ENCODE measurements at places on chromosomes 11 and 22.
A peak's percentile ranks its signal among the peaks of the same experiment; 100 is the strongest.

DNA sequence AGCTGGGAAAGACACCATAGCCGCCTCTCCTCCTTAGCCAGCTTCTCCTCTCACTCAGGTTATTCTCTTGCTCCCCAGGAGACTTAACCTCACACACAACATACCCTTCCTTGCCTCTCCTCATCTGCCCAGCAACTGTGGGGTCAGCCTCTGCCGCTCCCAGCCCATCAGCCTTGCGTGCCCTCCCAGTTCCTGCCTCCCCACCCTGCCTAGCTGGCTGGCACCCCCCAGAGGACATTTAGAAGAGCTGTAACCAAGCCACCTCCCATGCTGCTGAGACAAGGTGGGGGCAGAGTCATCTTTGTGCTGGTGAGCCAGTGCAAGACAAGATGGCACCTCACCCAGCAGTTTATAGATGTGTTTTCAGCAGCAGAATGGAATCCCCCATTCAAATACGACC is 38.2 kb downstream of the TOM1 start:
- DNase-seq = no peak

- DNase-seq = peak; percentile 75
These were observed 27.7 kb downstream of the OR6Q1 start for GRCh38 chr11:58058276-58059006.

DNA sequence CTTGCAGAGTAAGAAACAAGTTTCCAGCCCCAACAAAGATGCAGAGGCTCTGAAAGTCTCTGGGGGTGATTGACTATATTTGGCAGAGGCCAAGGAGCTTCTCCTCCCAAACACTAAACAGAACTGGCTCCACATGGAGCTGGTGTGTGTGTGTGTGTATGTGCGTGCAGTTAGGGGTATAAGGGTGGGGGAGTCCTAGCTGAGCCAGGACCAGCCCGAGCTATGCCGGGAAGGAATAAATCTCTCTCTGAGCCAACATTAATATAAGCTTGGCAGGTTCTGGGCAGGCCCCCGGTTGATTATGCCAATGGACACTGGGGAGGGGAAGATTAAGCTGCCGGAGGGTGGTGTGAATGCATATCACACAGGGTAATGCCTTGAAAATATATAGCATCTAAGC is 324.2 kb downstream of the MIAT start:
- no peak for DNase-seq

GRCh38 chr22:48238966-48239365 is 1476.5 kb downstream of the TBC1D22A start:
- no peak for DNase-seq

GRCh38 chr11:83087035-83087434 is 15.3 kb upstream of the RAB30 start:
- DNase-seq = no peak

GRCh38 chr11:57634311-57634710 is 15.4 kb downstream of the YPEL4 start:
- DNase-seq = no peak

- DNase-seq = no peak
These were observed 22.8 kb upstream of the GCAT start for GRCh38 chr22:37784829-37785495.

DNA sequence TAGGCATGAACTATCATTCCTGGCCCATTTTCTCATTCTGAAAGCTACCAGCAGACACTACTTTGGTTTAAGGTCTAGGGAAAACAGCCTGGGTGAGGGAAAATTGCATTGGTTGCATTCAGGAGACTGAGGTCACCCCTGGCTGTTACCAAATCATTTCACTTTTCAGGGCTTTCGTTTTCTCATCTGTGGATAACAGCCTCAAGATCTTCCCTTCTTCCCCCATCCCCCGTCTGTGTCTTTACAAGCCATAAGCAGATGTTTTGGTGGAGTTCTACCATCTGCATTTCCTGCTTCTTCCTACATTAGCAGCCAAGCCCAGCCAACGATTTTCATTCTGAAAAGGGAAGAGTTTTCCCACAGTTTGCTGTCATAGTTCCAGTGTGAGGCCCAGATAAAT is 130.4 kb downstream of the HIPK3 start:
- DNase-seq = no peak

DNA sequence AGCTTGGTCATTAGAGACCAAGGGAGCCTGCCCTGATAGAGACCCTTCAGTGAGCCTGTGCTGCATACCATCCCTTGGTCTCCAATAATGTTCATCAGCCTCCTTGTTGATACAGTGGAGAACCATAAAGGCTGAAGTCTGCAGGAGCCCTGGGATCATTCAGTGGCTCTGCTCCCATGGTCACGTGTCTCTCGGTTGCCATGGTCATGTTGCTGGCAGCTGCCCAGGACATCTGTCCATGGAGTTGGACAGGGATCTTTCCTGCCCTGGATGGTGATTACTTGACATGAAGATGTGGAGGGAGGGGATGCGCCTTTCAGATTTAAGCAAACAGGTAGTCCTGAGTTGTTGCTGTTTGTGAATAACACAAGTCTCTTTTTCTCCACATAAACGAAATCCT is 38.2 kb downstream of the CYB5R2 start:
- DNase-seq = peak; percentile 11

GRCh38 chr11:130858215-130858614 is 58.1 kb downstream of the SNX19 start:
- no peak for DNase-seq

- DNase-seq = peak; percentile 71
These were observed 430 bp downstream of the DDX6 start for GRCh38 chr11:118790357-118791110.

- no peak for DNase-seq
These were observed 30.2 kb downstream of the UQCR10 start for GRCh38 chr22:29797351-29797750.

DNA sequence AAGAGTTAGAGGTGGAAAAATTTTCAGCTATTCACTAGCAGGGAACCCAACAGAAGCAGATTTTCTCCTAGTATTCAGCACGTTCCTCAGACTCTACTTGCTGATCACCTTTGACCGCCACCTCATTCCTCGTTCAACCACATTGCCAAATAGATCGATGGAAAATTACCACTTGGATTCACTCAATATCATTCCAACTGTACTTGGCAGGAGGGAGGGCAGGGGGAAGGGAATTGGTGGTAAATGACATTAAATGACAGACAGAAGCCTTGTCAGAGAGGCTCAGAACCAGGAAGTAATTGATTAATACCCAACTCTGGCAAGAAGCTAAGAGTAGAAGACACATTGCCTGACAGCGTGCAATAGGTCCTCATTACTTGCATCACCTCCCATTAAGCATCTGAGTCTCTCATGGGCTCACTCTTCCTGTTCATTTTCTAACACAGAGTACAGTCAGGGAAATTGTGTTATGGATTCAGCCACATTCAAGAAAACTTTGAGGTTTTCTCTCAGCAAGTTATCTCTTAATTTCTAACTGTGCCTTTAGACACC is 240.5 kb upstream of the FAT3 start:
- no peak for DNase-seq

- no peak for DNase-seq
These were observed 2.4 kb upstream of the MUC6 start for GRCh38 chr11:1038921-1039320.

- no peak for DNase-seq
These were observed 19.9 kb downstream of the KDM2A start for GRCh38 chr11:67138922-67139321.

- no peak for DNase-seq
These were observed 45.9 kb upstream of the ARFGAP3 start for GRCh38 chr22:42902875-42903510.

DNA sequence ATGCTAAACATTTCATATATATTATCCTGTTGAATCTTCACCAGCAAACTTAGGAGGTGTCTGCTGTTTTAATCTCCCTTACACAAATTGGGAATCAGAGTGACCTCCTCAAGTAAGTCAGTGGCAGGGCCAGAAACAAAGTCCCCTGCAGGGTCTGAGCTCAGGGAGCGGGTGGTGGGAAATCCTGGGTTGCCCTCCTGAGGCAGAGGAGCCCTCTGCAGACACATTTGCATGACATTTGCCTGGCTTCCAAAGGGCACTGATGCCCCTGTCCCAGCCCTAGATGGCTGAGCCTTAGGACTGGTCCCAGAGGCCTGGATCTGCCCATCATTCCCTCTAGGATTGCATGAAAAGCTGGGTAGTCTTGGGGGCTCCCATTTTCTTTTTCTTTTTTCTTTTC is 2.1 kb upstream of the INPP5J start:
- no peak for DNase-seq

DNA sequence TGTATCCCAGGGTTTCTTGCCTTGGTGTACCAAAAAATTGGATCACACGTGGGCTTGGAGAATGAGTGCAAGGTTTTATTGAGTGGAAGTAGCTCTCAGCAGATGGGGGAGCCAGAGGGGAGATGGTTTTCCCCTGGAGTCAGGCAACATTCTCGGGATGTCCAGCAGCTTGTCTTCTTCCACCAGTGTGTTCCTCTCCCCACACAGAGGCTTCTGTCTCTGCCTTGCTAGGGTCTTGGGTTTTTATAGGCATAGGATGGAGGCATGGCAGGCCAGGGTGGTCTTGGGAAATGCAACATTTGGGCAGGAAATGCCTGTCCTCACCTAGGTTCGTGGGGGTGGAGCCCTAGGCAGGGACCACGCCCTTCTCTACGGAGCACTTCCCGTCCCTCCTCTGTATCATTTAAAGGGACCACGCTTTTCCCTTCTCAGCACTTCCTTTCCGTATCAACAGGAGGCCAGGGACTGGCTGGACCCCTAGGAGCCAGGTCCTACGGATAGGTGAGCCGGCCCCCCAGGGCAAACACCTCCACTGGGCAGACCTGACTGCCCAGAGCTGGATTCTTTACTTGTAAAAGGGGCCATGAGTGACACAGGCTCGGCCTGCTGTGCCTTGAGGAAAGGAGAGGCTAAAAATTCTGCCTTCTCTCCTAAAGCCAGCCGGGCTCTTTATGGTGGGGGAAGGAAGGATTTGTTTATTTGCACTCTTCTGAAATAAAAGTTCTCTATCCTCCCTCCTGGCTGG is 55.3 kb upstream of the CCDC188 start:
- no peak for DNase-seq

DNA sequence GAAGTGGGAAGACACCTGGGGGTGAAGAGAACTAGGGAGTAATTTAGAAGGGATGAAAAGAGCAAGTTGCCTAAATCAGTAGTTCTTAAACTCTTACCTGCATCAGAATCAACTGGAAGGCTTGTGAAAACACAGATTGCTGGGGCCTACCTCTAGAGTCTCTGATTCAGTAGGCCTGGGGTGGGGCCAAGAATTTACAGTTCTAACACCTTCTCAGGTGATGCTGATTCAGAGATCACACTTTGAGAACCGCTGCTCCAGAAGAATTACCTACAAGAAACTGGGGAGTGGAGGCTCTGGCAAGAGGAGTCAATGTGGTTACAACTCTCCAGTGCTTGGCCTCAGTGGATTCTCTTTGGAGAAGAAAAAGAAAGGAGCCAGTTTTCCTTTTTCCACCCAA is 128.7 kb downstream of the C11orf58 start:
- DNase-seq = no peak

- no peak for DNase-seq
These were observed 293.2 kb downstream of the NELL1 start for GRCh38 chr11:20962581-20962980.

GRCh38 chr22:41873391-41873790 is 40.5 kb downstream of the SREBF2 start:
- DNase-seq = no peak

DNA sequence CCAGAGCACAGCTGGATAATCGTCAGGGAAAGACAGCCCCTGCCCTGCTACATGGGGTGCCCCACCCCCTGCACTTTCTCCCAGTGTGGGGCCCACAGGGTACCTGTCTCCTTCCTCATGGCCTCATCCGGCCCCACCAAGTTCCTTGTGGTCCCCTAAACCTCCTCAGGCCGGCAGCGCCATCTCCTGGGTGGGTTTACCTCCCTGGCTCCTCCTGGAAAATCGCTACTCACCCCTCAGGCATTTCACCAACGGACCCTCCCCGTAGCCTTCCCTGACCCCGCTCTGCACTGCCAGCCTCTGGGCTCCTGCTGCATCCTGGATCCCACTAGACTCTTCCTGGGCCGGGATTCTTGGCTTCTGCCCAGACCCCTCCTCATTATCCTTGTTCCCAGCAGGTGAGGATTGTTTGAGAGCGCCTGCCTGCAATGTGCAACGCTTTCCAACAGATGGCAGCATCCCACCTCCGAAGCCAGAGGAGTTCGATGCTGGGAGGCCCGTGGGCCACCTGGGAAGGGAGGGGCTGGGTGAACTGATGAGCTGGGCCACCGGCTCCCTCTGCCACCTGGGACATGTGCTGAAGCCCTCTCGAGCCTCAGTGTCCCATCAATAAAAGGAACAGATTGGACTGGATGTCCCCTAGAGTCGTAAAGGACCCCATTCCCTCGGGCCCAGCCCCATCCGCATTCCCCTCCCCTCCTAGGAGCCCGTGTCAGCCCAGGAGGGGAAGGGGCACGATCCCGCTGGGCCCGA is 44.2 kb upstream of the TTLL12 start:
- peak; percentile 70 for DNase-seq

DNA sequence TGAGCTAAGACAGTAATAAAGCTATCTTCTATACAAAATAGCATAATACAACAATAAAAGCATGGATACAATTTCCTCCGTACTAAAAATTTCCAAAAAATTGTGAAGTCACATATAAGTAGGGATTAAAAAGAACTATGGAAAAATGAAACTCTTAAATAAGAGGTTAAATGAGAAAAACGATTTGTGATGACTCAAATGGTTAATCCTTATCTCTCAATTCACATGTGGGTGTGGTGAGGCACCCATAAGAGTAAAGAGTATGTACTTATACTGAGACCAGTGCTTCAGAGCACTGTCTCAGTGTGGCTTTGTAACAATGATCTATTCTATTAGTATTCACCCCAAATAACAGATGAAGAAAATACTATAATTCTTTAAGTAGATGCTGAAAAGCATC is 25.0 kb upstream of the CCDC34 start:
- DNase-seq = no peak

GRCh38 chr22:28043266-28043665 is 124.2 kb upstream of the PITPNB start:
- DNase-seq = no peak

GRCh38 chr11:102426000-102426399 is 26.6 kb downstream of the TMEM123 start:
- peak; percentile 31 for DNase-seq

- no peak for DNase-seq
These were observed 734 bp downstream of the ACR start for GRCh38 chr22:50738649-50739227.

DNA sequence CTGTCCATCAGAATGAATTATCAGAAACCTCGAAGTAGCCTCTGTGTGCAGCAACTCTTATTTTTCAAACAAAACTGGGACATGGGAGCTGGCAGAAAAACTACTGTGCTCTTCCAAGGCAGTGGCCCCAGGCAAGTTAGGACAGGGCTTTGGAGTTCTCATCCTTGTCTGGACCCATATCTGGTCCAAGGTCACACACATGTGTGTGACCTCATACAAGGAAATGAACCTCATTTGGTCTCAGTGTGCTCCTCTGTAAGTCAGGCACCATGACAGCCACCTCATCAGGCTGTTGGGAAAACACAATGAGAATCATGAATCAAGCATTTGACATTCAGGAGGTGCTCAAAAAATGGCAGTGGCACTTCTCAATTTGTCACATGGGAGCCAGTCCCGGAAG is 25.8 kb downstream of the LARGE1 start:
- DNase-seq = no peak

DNA sequence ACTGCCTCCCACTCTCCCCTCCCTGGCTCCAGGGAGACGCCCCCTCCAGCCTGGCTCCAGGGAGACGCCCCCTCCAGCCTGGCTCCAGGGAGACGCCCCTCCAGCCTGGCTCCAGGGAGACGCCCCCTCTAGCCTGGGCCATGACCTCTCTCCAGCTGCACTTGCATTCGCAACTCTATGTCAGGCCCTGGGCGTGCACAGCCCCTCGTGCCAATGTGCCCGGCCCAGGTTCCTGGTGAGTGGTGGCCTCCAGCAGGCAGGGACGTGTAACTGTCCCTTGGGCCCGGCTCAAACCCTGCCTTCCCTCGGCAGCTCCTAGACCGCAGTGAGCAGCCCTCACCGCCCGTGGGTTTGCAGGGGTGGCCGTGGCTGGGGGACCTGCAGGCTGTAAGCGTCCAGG is 6.9 kb downstream of the MUC6 start:
- DNase-seq = no peak
